HFFc6 (cell line): ENCODE measurements at places on chromosomes 12 and 14. TPM values are rescaled to one million over a fixed set of nuclear protein-coding genes. Genes with fewer than 3 reads are reported as not detected.

BCL2L14 gene
- total RNA-seq: not detected in 2 replicates

TTC9 gene
- 0.05 and 0.11 TPM in 2 replicates for total RNA-seq

IRAK3 gene
- total RNA-seq: 0.72 to 3.7 TPM (median 1.0 TPM) in 3 replicates

DNA sequence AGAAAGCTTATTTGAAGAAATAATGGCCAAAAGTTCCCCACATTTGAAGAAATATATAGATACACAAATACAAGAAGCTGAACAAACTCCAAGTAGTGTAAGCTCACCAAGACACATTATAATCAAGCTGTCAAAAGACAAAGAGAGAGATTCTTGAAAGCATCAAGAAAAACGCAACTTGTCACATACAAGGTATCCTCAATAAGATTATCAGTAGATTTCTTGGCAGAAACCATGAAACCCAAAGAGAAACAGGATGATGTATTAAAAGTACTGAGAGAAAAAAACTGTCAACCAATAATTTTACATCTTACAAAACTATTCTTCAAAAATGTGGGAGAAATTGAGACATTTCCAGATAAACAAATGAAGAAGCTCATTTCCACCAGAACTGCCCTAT is 250.6 kb upstream of the ARID2 start:
- H3K27me3 ChIP-seq: peaks cover 15% of the 10 kb centered on the region
- H3K4me3 ChIP-seq: no peak overlapping the region
- no peaks in the 10 kb centered on the region for H3K36me3 ChIP-seq
- no peaks in the 10 kb centered on the region for H3K4me1 ChIP-seq
- no peak for DNase-seq
- no peak overlapping the region for H3K27ac ChIP-seq

CIROP gene
- not detected in 3 replicates for total RNA-seq
